Stimulated activated naive CD4-positive, alpha-beta T cell treated with Interleukin-2 at 50 U/mL for 16 hours (primary cell): ENCODE measurements at places on chromosomes 3 and 15.
A peak's percentile ranks its signal among the peaks of the same experiment; 100 is the strongest.

DNA sequence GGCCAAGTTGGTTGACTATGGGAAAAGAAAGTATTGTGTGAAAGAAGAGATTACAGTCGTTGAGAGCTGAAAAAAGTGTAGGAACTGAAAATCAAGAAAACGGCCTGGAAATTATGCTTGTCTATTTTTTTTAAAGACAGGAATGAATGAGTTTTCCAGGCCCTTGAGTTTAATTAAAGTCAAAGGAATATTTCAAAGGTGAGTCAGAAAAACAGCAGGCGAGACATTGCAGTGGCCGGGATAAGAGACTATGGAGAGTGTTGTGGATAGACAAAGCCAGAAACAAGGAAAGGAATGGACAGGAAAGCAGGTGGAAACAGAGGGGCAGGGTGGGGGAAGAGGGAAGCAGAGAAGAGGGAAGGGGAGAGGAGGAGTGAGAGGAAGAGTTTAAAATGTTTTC lies 275.1 kb upstream of the LRTM1 start:
- no peak for DNase-seq

DNA sequence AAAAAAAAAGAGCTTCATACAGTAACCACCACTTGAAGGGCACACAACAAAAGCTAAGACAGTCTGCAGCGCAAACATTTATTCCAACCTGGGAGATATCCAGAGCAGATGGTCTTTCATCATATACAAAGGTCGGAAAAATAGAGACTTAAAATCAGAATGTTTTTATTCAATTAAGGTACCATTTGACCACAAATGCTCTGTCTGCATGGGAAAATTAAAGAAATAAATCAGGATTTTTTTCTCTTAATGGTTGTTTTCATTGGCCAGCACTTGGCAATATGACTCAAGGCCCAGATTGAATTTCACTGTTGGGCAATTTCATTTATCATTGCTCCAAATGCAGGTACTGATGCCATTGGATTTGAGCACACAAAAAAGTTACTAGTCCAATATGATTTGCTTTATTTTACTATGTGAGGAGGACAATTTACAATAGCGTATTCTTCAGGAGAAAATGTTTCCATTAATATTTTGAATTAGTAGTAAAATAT lies 145.9 kb upstream of the AGTR1 start:
- DNase-seq, result no peak

GRCh38 chr15:50315814-50316630 lies 39.0 kb downstream of the GABPB1 start:
- DNase-seq, result no peak

GRCh38 chr3:11539677-11540076 lies 104.0 kb downstream of the VGLL4 start:
- DNase-seq, result no peak

- DNase-seq, result peak; percentile 8
Measured at GRCh38 chr3:98564282-98565005, 29.0 kb downstream of the CPOX start.

- DNase-seq, result no peak
Measured at GRCh38 chr3:32428092-32429068, 36.7 kb downstream of the CMTM7 start.

DNA sequence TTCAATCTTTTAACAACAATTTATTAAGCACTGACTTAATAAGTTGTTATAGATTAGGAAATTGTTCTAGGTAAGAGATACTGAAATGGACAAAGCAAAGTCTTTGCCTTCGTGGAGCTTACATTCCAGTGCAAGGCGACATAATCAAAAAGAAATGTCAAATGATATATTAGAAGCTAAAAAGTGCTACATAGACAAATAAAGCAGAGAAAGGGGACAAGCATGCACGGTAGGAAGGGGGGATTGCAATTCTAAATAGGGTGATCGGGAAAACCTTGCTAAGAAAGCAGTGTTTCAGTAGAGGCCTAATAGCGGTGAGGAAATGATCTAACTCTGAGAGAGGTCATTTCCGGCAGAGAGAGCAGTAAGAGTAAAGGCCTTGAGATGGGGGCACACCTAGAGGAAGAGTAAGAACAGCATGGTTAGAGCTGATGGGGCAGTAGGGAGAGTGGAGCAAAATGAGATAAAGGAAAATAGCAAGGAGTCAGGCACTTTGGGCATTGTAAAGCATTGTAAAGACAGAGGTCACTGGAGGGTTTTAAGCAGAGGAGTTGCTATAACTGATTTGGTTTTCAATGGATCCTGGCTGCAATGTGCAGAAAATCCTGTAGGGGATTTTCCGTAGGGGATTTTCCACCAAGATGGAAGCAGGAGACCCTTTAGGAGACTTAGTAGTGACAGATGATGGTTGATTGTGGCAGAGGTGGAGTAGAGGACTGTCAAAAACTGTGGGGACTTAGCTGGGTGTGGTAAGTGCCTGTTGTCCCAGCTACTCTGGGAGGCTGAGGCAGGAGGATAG lies 71.7 kb upstream of the CFAP20DC start:
- no peak for DNase-seq

GRCh38 chr15:68503213-68503612 lies 71.2 kb upstream of the ITGA11 start:
- DNase-seq, result no peak

GRCh38 chr3:138314751-138315150 lies 14.9 kb downstream of the NME9 start:
- DNase-seq, result no peak

DNA sequence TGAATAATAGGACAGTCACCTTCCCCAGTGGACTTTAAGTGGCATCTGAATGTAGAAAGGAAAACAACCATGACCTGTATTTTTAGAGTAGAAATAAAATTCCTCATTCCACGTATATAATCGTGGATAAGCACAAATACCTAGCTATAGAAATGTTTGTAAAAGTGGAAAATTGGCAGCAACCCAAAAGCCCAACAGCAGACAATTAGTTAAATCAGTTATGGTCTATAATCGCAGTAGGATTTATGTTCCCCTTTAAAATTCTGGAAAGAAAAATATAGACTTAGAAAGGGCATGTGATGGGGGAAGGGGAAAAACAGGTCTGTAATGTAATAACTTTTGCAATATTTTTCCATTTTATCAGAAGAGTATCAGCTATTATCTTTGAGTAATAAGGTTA lies 241.9 kb upstream of the ST8SIA2 start:
- DNase-seq, result no peak

DNA sequence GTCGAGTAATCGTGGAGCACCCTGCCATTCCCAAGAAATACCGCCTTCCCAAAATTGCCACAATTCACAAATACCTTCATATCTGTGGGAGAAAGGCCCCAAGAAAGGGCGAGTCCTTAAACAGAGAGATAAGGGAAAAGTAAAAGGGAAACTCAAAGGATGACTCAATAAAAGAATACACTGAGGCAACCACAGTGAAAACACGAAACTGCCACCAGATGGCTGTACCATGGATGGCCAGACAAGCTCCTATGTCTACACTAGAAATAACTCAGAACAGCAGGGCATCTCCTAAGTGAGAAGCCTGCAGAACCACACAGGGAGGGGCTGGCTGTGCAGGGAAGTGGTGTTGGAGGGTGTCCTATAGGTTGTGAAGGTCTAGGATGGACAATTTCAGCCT lies 25.0 kb downstream of the SRGAP3 start:
- no peak for DNase-seq

- no peak for DNase-seq
Measured at GRCh38 chr3:160472344-160472743, 22.8 kb upstream of the TRIM59 start.

DNA sequence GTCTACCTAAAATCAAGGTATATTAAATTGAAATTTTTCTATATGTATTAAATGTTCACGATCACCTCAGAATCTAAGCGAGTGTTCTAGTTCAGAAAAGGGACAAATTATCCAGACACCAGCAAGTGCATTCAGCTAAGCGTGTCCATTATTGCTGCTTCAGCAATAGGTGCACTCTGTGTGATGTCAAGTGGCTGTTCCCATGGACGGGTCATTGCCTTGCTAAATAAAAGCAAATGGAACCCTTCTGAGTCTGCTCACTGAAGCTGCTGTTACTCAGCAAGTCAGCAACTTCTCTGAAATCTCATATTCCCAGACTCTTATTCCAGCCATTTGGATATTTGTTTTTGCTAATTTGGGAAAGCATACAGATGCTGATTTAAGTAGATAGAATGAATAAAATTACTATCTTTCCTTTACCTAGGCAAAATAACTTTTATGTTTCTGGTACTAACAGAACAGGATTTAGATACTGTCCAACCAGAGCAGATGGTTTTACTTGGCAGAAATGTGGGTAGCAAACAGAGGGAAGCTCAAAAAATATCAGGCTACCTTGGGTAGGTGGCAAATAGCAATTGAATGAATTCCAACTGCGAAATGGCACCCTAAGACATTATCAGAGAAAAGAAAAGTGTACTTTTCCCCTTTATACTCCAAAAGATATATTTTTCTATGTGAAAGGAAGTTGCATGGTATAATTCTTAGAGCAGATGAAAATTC lies 407.0 kb downstream of the GAP43 start:
- DNase-seq, result no peak

DNA sequence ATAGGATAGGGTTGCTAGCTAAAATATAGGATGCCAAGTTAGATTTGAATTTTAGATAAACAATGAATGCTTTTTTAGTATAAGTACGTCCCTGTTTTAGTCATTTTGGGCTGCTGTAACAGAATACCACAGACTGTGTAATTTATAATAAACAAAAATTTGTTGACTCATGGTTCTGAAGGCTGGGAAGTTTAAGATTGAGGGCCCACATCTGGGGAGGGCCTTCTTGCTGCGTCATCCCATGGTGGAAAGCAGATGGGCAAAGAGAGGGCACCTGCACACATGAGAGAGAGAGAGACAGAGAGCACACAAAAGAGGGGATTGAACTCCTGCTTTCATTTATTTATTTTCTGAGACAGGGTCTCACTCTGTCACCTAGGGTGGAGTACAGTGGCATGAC lies 246.5 kb downstream of the EPHB1 start:
- DNase-seq, result no peak

DNA sequence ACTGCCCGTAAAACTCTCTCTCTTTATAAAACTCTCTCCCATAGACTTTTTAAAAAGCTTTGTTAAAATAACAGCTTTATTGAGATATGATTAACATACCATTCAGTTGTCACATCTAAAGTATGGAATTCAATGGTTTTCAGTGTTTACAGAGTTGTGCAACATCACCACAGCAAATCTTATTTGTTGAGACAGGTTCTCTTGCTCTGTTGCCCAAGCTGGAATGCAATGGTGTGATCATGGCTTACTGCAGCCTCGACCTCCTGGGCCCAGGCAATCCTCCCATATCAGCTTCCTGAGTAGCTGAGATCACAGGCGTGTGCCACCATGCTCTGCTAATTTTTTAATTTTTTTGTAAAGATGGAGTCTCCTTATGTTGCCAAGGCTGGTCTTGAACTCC lies 35.9 kb upstream of the TRAK1 start:
- no peak for DNase-seq

DNA sequence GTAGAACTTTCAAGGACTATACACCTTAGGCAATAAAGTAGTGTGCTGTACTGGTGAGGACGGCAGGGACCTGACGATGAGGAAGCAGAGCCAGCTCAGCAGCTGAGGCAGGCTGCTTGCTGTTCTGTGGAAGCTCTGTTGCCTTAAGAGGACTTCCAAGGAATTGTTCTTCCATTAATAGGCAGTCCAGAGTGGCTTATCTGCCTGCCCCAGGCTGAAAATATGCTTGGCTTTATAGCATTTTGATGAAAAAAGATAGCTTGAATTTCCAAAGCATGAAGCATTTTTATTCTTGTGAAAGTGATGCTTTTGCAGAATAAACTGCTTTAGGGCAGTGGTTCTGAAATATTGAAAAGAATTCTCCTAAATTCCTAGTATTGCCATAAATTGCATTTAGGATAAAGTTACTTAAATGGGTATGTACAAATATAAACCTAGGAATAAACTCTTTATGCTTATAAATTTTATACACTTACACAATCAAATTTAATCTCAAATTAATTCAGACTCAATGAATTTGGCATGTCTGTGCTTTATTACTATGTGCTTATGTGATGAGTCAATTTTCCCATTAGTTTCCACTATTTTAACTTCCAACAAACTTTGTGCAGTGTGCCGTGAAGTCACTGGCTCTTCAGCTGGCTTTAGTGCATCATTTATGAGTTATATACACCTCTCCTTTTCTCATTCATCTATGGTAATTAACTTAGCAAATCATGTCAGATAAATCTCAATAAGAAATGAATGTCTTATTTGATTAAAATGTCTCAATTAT lies 231.0 kb upstream of the RASGRP1 start:
- DNase-seq, result no peak

GRCh38 chr15:38528294-38528693 lies 36.3 kb downstream of the RASGRP1 start:
- no peak for DNase-seq

GRCh38 chr15:101012326-101013200 lies 93.4 kb downstream of the LRRK1 start:
- no peak for DNase-seq

- DNase-seq, result no peak
Measured at GRCh38 chr3:139281522-139282196, 62.2 kb upstream of the MRPS22 start.

DNA sequence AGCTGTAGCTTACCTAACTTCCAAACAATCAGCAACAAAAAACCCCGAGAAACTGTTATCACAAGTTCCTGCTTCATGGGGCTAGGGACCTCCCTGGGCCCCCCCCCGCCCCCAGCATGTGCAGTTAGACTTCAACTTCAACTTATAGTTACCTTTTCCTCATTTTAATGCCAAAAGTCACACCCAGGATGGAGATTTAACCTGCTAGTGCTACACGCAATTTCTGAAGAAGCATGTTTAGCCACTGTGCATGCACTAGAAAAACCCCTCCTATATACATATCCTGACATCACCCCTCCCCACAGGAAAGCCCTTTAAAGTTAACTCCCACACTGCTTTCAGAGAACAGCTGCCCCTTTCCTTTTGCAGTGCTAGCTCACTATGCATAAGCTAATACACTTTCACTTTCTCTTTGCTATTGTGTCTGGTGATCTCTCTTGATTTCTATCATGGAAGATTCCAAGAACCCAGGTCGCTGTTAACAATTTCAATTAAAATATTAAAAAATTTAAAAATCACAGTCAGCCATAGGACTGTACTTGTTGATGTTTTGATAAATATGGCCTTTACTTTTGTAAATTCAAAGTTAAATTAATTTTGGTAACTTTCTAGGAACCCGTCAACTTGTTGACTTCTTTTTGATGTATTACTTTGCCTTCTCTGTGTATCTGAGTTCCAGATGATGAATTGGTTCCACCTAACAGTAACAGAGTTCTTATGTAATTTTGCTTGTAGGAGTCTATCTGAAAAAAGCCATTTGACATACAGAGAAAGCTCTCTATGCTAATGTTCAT lies 75.2 kb upstream of the ACAD9 start:
- peak; percentile 59 for DNase-seq

GRCh38 chr15:52104532-52105004 lies 8.0 kb downstream of the BCL2L10 start:
- no peak for DNase-seq
